Activated CD4-positive, CD25-positive, alpha-beta regulatory T cell treated with anti-CD3 and anti-CD28 coated beads, Interleukin-2, amount 50 U/mL, for 16 hours (primary cell): ENCODE measurements at places on chromosomes 11 and 22.

DNA sequence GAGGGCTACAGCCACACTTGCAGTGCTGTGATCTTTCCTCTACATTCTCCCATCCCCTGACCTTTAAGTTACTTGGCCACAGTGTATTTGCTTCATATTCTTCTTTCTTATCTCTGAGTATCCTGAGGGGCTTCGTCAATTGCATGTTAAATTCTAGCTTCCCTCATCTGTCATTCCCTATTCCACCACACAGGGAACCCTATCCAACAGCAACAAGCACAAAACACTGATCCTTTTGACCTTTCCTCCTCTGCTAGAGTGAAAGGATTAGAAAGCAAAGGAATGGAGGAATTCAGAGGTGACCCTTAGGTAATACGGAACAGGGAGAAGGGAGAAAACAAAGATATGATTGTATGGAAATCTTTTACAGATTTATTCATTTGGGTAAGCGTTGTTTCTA, 1061.7 kb upstream of the TENM4 start:
- DNase-seq, result no peak

GRCh38 chr11:6402561-6402981, 12.3 kb downstream of the SMPD1 start:
- DNase-seq, result peak; percentile 55

DNA sequence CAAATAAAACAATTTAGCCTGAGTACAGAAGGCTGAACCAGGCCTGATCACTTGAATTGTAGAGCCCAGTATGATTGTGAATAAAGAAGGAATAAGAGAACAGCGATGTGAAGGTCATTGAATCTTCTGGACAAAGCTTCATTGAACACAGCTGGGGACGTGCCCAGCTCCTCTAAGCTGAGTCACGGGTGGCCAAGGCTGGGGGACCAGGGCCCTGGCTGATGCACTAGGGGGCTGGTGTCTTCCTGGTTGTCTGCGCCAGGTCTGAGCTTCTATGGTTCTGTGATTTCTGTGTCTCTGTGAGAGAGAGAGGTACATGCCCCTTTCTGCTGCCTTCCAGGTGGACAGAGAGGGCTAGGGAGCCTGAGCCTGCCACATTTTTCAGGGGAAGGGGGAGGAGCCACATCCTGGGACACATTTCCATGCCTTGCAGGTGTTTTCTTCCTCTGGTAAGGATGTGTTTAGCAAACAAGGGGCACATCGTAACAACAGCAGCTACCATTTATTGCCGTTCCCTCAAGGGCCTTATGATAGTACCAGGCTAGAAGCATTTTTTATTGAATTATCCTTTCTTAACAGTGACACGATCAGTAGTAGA, 135.7 kb downstream of the C11orf91 start:
- no peak for DNase-seq

- DNase-seq, result peak; percentile 7
Measured at GRCh38 chr22:50276143-50276542, 6.0 kb upstream of the MAPK11 start.

DNA sequence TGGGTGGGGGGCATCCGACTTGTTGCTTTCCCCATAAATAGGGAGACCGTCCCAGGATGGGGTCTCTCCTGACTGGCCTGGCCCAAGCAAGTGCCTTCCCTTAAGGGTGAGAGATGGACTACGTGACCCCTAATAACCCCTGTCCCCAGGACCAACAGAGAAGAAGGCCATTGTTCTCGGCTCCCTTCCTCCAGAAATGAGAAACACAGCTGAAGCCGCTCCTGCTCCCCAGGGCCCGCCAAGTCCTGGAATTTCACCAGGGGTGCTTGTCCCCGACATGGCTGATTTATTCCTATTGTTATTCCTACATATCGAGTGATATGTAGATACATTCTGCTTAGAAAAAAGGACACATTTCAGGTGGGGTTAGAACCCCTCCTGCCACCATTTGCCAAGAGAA, 100.8 kb downstream of the TP53I11 start:
- DNase-seq, result no peak

GRCh38 chr22:25742918-25743708, 1.1 kb downstream of the MYO18B start:
- no peak for DNase-seq

- DNase-seq, result no peak
Measured at GRCh38 chr11:120517390-120517761, 5.8 kb downstream of the GRIK4 start.

DNA sequence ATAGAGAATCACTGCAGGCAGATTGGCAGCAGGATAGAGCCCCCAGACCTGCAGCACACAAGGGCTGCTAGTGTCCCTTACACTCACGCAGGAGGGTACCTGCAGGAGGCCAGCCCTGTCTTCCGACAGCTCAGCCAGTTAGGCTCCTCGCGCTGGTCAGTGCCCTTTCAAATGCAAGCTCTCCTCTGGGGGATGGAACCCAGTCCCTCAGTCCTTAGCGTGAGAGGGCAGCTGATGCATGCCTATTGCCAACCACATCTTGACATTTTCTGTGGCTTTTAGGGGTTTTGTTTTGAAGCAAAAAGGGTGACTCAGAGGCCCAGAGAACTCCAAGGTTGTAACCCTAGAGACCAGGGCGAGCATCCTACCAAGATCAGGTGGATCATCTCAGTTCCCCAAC, 40.0 kb downstream of the WNT11 start:
- no peak for DNase-seq

DNA sequence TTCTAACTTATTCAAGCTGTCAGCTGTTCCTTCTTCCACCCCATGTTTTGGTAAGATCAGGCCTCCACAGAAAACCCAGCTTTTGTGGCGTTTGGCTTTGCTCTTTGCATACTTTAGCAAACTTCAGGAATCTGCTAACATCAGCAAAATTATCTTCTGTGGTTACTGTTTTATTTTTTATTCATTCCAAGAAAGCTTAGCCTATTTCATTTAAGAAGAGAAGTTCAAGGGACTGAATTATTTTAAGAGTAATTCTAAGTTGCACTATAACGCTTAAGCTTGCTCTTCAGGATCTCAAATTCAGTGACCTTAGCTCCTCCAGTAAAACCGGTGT, 1.1 kb downstream of the JHY start:
- DNase-seq, result no peak

DNA sequence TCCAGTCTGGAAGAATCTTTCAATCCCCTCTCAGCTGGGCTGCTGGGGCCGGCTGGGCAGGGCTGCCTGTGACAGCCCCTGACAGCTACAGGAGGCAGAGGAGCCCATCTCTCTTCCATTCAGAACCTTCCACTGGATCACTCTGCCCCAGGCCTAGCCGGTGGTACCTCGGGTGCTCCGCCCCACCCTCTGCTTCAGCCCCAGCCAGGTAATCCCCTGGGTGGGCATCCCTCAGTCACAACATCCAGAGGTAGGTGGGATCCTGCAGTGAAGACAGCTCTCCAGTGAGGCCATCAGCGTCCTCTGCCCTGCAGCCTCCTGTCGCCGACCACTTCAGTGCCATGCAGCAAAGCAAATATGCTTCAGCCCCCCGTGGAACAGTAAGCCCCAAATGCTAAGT, 223.7 kb downstream of the DSCAML1 start:
- no peak for DNase-seq

GRCh38 chr22:32880893-32881596, 79.5 kb downstream of the TIMP3 start:
- DNase-seq, result no peak

DNA sequence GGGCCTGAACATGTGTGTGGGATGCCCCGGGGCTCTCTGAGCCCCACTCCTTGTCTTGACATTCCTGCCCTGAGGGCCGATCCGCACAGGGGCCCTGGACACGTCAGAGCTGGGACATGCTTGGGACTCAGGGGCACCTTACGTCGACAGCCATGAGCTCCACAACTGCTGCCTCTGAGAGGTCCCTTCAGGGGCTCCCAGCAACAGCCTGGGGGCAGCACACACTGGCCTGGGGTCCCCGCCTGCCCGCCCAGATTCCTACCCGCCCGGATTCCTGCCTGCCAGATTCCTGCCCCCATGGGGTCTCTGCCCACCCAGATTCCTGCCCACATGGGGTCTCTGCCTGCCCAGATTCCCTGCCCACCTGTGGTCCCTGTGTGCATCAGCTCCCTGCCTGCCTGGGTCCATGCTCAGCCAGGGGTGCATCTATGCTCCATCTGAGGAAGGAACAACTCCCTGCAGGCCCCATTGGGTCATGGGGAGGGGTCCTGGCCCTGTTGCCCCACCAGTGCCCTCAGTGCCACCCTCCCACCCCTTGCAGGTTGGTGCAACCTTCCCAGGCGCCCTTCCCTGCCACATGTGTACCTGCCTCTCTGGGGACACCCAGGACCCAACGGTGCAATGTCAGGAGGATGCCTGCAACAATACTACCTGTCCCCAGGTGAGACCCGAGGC, 35.7 kb downstream of the MUC5B start:
- DNase-seq, result no peak

- no peak for DNase-seq
Measured at GRCh38 chr11:114260077-114260476, 36.1 kb upstream of the NNMT start.

DNA sequence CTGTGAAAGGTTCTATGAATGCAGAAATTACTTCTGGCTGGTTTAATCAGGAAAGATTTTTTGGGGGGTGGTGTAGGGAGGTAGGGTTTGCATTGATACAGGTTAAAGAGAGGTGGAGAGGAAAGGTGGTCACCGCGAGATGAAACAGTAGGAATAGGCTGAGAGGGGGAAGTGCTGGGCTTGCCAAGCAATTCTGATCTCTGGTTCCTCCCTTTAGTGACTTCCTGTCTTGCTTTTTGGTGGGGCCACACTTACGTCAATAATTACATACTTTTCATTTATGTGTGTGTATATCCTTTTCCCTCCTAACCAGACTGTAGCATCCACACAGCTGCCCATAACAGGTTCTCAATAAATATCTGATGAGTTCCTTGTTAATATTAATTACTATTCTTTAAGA, 120.0 kb downstream of the CTNND1 start:
- DNase-seq, result no peak

DNA sequence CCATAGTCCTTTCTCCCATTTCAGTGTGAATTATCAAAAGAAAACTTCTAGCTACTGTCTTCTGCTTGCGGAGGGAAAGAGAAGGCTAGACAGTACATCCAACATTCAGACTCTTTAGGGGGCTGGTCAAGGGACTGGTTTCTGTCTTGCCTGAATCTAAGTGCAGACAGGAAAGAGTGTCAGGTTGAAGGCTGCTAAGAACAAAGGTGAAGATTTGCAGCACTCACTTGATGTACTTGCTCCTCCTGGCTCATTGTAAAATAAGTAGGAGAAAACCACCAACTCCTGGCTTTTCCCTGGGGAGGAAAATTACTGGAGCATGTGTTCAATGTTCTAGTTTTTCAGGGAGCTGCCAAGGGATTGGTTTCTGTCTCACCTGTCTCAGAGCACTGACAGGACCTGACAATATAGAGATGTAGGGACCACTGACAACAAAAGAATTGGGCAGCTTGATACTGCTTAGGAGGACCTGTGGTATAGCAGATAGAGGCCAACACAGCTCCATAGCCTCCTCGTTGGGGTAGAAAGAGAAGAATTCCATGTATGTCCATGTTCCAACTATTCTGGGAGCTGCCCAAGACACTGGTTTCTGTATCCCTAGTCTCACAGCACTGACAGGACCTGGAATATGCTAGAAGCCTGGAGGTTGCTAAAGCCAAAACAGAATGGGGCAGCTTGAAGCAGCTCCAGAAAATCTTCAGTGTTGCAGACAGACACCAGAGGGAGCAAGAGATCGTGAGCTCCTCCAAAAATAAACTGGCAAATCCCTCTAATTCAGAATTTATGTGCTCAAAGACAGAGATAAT, 39.7 kb upstream of the MMP12 start:
- no peak for DNase-seq

DNA sequence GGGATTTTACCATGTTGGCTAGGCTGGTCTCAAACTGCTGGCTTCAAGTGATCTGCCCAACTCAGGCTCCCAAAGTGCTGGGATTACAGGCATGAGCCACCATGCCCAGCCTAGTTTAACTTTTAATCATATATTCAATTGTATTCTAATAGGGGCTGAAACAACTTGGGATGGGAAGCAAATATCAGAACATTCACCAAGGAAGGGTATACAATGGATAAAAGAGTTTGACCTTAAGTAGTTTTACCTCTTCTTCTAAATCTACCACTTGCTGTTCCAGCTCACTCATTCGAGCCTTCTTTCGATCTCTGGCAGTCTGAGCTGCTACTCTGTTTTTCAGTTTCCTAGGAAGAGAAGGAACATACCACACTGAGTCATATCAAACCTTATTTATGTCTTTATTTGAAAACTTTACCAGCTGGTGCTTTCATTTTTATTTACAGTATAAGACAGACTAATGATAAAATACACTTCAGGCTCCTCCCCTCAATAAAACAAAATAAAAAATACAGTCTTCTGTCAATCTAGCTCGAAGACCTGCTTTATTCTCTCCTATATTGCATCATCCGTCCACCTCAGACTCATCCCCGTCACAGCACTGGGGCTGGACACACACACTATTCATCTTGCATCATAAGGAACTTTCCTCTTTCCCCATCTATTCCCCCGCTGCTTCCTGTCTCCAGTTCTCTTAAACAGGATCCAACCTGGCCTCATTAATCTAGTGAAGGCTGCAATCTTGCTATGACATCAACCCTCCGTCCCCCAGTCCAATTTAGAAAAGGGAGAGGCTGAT, 1.4 kb downstream of the XBP1 start:
- DNase-seq, result no peak

- DNase-seq, result no peak
Measured at GRCh38 chr11:130489716-130490115, 41.3 kb downstream of the ADAMTS15 start.

- DNase-seq, result no peak
Measured at GRCh38 chr11:111978028-111978771, 41.1 kb downstream of the DIXDC1 start.

- no peak for DNase-seq
Measured at GRCh38 chr11:100593291-100593690, 93.8 kb upstream of the ARHGAP42 start.

DNA sequence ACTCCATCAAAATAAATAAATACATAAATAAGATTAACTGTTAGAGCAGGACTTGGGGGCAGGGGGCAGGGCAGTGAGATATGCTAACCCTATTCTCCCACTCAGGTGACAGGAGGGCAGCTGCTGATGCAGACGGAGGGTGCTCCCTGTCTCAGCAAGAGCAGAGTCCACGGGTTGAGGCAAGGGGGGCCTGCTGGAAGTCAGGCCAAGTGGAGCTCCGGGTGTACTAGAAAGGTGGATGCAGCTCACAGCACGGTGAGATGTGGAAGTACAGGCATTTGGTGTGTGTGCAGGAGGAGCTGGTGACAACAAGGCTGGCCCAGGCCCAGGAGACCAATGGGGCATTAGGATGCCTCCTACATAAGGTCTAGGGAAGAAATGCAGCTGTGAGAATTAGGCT, 467.3 kb upstream of the B3GAT1 start:
- no peak for DNase-seq

GRCh38 chr11:12276356-12276755, 101.0 kb upstream of the PARVA start:
- no peak for DNase-seq
